Stimulated activated CD4-positive, alpha-beta T cell treated with anti-CD3 and anti-CD28 coated beads, Interleukin-12 subunit alpha, Interleukin-12 subunit beta, amount 100 ng/mL, for 48 hours (primary cell): ENCODE measurements at places on chromosomes 3 and 15.

DNA sequence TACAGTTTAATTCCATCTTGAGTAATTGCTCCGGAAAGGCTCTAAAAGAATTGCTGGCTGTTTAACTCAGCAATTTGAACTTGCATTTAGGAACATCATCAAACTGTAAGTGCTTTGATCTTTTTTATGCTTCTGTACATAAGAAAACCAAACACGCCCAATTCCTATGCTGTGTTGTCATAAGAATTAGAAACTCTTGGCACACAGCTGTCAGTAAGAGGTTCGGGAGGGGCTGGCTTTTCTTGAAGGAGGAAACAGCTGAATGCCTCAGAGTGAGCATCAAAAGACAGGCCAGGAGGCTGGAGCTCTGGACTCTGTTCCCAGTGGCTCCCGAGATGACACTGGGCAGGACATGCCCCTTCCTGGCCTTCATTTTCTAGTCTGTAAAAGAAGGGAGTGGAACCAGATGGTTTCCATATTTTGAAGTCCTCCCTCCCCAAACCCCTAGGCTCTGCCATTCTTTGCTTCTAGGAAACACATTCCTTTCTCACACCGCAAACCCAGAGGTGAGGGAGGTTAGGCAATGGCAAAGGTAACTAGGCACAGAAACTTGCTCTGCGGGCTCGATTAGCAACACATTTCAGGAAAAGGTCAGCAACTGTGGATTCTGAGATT lies 73.7 kb upstream of the DLG1 start:
- DNase-seq, result no peak

- DNase-seq, result peak; percentile 87
Measured at GRCh38 chr15:38817427-38818156, 253.0 kb upstream of the RASGRP1 start.

GRCh38 chr3:33860373-33861050 lies 62.1 kb downstream of the PDCD6IP start:
- no peak for DNase-seq

- no peak for DNase-seq
Measured at GRCh38 chr3:54936561-54936960, 8.7 kb upstream of the LRTM1 start.

DNA sequence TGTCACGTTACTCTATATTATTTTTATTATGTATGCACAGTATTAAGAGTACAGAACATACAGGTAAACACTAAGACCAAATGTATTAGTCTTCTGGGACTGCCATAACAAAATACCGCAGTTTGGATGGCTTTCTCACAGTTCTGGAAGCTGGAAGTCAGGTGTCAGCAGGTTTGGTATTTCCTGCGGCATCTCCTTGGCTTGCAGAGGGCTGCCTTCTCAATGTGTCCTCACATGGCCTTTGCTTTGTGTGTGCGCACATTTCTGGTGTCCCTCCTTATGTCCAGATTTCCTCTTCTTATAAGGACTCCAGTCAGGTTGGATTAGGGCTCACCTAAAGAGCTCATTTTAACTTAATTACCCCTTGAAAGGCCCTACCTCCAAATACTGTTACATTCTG lies 53.8 kb upstream of the CPOX start:
- no peak for DNase-seq

DNA sequence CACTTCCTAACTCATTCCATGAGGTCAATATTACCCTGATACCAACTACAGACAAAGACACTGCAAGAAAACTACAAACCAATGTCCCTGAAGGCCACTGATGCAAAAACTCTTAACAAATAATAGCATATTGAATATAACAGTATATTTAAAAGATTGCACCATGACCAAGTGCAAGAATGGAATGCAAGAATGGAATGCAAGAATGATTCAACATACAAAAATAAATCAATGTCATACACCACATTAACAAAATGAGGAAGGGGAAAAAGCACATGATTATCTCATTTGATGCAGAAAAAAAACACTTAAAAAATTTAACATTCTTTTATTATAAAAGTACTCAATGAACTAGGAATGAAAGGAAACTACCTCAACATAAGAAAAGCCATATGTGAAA lies 463.1 kb upstream of the NECTIN3 start:
- DNase-seq, result no peak

DNA sequence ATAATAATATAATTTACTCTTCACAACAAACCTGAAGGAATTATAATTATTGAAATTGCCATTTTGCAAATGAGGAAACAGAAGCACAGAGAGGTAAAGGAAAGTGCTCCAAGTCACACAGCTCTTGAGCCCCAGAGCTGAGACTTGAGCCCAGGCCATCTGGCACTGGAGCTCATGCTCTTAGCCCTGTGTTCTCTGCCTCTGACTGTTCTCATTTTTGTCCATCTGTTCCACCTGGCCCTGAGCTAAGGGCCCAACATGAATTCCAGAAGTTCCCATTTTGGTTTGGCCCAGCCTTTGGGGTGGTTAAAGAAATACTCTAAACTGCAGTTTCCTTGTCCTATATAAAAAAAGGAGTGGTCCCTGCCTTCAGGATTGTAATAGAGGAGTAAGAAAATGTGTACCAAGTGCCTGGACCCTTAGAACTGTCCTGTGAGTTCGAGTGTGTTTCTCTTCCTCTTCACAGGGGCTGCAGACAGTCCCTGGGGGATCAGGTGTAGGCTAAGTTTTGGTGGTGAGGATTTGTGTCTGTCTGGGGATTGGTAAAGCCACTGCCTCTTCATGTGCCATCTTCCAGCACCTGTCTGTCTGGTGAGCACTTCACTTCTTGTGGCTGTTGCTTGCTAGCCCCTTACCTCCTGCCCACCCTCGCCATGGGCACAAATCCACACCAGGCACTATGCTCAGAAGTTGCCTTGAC lies 91.8 kb downstream of the DNAJB8 start:
- no peak for DNase-seq

- peak; percentile 71 for DNase-seq
Measured at GRCh38 chr15:77543159-77543882, 89.4 kb downstream of the LINGO1 start.

DNA sequence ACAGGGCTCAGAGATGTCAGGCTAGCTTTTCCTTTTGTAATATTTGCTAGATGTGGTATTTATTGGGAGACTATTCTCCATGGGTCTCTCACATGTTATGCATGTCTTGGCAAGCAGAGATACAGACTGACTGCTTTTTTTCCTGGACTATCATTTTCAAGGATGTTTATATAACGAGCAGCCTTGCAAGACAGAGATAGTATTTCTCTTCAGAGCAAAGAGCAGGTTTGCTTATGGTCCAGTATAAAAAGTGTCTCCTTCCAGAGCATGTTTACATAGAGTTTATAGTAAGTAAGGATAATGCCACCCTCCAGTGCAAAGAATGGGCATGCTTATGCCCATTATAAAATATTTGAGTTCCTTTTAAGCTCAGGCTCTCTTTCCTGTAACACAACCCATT lies 24.6 kb downstream of the GTF2E1 start:
- no peak for DNase-seq

- no peak for DNase-seq
Measured at GRCh38 chr3:139448104-139448503, 28.2 kb downstream of the RBP2 start.

DNA sequence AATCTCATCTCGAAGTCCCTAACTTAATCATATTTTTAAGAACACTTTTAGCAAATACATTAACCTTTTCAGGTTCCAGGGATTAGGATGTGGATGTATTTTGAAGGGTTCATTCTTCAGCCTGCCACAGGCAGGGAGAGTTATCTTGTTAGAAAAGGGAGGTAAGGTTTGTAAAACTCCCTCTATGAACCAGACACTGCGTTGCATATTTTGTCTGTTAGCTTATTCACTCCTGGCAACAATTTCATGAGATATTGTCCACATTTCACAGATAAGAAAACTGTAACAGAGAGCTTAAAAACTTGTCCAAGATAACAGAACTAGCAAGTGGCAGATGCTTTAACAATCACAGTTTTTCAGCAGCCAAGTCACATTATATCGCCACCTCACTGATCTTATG lies 155.4 kb downstream of the DIPK2A start:
- no peak for DNase-seq

DNA sequence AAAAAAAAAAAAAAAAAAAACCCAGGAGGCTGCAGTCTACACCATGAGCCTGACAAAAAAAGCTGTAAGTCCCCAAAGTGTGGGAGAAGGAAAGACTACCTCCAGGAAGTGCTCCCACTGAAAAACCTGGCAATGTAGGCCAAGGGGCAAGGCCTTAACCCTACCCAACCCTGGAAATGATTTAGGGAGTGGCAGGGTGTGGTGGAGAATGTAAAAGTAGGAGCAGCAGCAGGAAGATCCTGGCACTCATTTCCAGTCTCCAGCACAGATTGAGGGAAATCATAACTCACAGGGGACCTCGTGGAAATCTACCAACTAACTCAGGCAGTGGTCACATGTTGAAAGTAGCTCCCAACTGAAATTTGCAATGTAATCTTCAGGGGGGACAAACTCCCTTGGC lies 839.5 kb downstream of the EPHA3 start:
- DNase-seq, result no peak

GRCh38 chr15:53404930-53405493 lies 354.5 kb downstream of the WDR72 start:
- DNase-seq, result no peak

- no peak for DNase-seq
Measured at GRCh38 chr3:53730576-53730975, 115.6 kb downstream of the CHDH start.

DNA sequence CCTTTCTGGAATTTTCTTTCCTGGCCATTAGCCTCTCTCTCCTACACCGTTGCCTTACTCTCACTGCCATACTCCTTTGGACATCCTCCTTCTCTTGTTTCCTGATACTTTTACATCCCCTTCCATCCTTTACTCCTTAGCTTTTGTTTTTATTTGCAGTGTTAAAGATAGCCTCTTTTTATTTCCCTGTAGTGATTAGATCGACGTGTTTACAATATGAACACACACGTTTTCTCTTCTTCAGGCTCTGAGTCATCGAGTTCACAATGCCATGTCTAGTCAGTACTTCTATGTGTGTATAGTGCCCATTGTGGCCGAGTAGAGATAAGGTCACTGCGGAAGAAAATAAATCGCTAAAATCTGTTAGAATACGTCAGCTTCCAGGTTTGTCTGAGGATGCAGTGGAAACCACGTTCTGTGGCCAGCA lies 208.5 kb downstream of the LPP start:
- DNase-seq, result no peak

DNA sequence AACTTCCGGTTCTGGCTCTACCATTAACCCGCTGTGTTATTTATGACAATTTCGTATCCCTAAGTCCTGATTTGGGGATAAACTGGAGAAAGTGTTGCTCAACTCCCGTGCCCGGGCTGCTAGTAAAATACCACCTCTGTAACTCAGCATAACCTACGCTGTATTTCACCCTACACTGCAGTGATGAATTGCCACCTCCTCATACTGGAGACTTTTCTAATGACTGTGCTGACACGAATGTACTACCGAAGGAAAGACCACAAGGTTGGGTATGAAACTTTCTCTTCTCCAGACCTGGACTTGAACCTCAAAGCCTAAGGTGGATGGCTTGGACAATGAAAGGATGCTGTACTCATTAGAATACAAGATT lies 16.5 kb downstream of the SLC51A start:
- no peak for DNase-seq

- DNase-seq, result no peak
Measured at GRCh38 chr3:3082234-3082924, 27.8 kb downstream of the IL5RA start.

- DNase-seq, result no peak
Measured at GRCh38 chr15:65365229-65365628, 12.6 kb downstream of the IGDCC3 start.

GRCh38 chr3:66431494-66431893 lies 69.3 kb downstream of the LRIG1 start:
- no peak for DNase-seq

DNA sequence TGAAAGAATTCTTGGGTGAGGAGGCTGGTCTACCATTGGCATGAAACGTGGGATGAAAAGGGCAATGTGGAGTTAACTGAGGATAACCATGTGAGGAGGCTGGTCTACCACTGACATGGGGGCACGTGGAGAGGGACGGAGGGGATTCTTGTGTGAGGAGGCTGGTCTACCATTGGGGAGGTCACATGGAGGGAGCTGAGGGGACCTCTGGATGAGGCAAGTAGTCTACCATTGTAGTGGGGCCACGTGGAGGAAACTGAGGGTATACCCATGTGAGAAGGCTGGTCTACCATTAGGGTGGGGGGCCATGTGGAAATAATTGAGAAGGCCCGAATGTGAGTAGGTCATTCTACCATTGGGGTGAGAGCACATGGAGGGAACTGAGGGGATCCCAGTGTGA lies 154.1 kb downstream of the FBLN2 start:
- no peak for DNase-seq

DNA sequence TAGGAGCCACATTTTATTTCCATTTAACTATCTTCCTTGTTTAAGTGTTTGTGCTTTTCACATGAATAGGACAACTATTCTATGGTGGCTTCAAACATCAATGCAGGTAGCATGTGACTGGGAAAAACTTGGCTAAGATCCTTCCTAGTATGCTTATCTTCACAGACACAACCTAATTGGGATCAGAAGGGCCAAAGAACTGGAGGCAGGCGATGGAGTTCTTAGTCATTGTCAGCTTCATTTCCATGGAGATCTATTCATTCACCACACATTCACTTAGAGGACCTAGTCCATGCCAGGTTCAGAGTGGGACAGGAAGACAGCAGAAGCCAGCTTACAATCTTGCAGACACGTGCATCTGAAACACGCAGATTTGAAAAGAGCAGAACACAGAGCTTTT lies 277.5 kb upstream of the PPP2R3A start:
- DNase-seq, result no peak

DNA sequence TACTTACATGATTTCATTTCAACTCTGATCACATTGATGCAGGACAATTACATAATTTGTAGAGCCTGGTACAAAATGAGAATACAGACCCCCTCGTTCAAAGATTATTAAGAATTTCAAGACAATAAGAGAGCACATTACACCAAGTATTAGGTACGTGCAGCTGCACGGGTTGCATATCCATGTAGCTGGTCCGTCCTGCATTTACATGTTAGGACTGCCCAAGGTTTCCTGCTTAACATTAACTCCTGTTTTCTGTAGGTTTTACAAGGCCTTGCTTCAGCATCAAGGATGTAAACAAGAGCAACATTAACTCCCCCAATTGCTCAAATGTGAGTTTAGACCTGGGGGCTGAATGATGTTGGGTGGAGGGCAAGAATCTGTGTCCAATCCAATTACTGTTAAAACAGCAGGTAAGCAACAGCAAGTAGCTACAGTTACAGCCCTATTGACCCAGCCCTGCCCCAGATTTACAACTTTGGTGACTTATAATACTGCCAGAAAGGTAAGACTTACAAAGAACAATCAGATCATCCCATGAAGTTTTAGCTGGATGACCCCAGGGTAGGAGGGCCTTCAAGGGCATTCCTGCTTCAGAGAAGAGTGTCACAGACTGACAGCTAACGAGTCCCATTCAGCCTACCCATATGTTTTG lies 127.4 kb upstream of the PPP2R3A start:
- no peak for DNase-seq
